Right lung (tissue), 10 donors: ENCODE measurements at places on chromosomes 3 and 15. TPM values are rescaled to one million over a fixed set of nuclear protein-coding genes. Genes with fewer than 3 reads are reported as not detected.

DNA sequence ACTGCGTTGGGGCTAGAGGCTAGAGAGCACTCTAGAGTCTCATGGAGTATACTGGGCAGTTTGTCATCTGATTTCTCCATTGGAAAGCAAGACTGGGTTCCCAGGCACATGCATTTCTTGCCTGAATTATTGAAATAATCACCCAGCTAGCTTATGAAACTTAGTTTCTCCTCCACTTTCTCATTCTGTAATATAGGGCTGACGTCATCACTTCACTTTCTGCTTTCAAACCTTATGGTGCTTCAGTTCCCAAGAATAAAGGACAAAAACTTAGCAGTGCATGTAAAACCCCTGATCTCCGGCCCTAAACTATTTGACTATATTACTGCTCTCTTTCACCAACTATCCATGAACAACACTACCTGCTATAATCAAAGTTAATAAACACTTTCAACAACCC, 147.9 kb downstream of the IGSF11 start:
- DNase-seq, result no peak

TMCO5A gene
- polyA plus RNA-seq, result not detected

- DNase-seq, result no peak
These were observed 5.5 kb downstream of the ITIH3 start for GRCh38 chr3:52800079-52800478.

STIMATE gene
- 18.6 TPM for polyA plus RNA-seq

DNA sequence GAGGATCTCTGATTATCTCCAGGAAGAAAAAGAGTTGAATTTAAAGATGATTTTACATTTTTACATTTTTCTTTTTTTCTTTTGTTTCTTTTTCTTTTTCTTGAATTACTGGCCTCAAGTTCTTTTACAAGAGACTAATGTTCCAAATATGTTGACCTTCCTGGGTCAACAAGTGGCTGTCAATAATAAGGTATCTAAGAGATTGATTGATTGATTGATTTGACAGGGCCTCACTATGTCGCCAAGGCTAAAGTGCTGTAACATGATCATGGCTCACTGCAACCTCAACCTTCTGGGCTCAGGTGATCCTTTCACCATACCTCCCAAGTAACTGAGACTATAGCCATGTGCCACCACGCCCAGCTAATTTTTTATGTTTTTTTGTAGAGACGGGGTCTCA, 44.6 kb downstream of the KIF9 start:
- no peak for DNase-seq

GRK7 gene
- polyA plus RNA-seq, result 0.15 TPM
